ENCODE measurements at places on chromosomes 4 and X. TPM values are rescaled to one million over a fixed set of nuclear protein-coding genes. Genes with fewer than 3 reads are reported as not detected.

DNA sequence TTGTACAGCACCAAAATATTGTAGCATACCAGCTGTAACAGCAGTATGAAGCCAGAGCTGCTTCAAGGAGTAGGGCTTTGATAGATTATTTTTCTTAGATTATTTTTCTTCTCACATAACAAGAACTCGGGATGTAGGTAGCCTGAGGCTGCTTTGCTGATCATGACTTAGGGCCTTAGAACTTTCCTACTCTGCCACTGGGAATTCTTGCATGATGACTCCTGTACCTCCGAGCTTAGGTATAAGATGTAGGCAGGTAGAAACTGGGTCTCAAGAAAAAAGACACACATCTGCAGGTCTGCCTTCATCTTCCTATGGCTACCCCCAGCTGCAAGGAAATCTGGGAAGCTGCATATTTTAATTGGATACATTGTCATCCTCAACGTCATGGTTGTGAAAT lies 115.9 kb upstream of the PNPLA4 start:
- DNase-seq, result no peak

- no peak for DNase-seq
Measured at GRCh38 chr4:86446996-86447395, 87.1 kb upstream of the MAPK10 start.

DNA sequence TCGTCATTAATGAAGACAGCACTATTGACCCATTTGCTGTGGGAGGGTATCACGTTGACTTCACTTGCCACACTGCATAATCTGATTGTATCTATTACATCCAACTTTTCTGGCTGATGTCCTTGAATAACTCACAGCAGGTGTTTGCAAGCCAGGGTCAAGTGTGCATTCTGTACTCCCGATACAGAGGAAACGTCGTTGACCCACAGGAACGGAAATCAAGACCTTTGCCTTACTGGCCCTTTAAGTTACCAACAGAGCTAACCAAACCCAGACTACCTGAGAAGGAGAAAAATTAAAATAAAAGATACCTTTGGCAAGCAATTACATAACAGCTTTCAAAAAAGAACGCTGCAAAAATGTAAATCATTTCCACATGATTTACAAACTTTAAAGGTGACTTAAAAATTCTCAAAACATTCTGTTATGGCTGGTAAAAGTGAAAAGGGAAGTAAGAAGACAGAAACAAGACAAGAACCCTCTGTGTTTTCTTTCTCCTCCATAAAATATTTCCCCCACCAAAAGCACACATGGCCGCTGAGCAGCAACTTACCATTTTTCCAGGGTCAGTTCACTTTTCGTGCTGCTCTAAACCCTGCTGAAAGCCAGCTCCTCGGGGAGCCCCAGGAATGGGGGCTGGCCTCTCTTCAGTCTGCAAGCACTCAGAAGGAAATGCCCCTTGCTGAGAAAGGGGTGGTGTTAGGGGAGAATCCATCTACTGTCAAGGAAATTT lies 6.5 kb upstream of the SHISA3 start:
- DNase-seq, result no peak

GRCh38 chr4:8157496-8157895 lies 1.1 kb downstream of the ABLIM2 start:
- no peak for DNase-seq

- no peak for DNase-seq
Measured at GRCh38 chr4:8188743-8189550, 10.1 kb upstream of the SH3TC1 start.

- no peak for DNase-seq
Measured at GRCh38 chr4:188246488-188246887, 107.2 kb downstream of the TRIML1 start.

- no peak for DNase-seq
Measured at GRCh38 chr4:4899202-4899925, 39.9 kb downstream of the MSX1 start.

- no peak for DNase-seq
Measured at GRCh38 chr4:138845054-138845453, 170.5 kb upstream of the NOCT start.

DNA sequence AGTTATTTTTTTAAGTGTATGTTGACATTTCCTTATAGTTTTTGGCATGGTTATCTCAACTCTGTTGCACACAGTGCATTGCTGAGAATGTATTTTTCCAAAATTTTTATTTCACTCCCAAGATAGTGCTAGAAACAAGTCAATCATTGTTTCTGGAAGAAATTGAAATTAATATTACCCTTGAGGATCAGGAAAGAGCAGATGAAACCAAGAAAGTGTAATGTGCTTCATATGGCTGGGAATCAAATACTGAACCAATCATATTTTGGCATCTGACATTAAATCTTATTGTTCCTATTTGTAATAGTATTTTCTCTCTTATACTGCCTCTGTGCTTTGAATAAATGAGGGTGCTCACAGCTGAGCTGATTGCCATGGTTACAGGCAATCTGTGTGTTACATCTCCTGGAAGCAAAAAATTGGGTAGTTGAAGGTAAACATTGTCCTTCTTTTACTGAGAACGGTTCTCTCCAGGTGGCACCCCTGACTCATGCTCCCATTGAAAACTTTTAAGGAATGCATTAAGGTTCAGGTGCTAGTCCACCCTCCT lies 358.2 kb upstream of the NR3C2 start:
- DNase-seq, result no peak

DNA sequence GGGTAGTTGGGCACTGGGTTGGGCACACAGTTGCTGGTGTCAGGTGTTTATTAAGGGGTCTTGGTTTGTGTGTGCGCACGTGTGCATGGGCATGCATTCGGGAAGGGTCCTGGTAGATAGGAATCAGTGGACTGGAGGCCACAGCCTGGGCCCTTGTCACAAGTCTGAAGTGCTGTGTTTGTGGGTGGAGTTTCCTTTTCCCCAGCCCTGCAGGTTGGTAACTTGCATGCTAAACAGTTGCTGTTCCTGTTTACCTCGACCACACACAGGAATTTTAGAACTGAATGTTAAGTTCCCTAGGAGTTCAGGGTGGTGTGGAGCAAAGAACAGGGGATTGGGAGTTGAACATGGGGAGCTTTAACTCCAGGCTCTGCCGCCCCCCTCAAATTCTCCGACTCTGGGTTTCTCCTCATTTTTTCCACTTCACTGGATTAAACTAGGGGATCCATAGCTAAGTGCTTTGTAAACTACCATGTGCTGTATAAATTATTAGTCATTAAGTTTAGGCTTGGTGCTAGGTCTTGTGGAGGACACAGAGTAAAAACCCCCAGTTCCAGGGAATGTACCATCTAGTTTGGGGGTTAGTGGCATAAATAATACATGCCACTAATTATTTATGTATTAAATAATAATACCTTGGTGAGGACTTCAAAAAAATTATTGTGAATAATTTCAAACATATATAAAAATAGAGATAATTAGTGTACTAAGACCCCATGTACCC lies 49.0 kb downstream of the STARD8 start:
- no peak for DNase-seq

DNA sequence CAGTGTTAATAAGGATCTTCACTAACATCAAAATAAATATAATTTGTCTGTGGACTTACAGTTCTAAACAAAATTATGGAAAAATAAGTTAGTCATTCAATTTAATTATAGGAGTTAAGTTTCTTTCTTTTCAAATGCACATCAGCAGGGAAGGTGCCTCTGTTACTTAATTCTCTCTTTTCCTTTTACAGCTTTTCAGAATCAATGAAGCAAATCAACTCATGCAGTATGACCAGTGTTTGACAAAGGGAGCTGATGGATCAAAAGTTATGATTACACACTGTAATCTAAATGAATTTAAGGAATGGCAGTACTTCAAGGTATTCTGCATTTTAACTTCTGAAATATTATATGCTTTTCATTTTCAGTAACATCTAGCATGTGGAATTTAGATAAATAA lies 15.9 kb downstream of the HMGB2 start:
- no peak for DNase-seq

GRCh38 chrX:2931155-2931554 lies 2.0 kb upstream of the ARSD start:
- DNase-seq, result no peak

GRCh38 chr4:90840291-90840690 lies 713.1 kb downstream of the CCSER1 start:
- DNase-seq, result no peak

- no peak for DNase-seq
Measured at GRCh38 chr4:53309321-53310040, 56.4 kb downstream of the SCFD2 start.

DNA sequence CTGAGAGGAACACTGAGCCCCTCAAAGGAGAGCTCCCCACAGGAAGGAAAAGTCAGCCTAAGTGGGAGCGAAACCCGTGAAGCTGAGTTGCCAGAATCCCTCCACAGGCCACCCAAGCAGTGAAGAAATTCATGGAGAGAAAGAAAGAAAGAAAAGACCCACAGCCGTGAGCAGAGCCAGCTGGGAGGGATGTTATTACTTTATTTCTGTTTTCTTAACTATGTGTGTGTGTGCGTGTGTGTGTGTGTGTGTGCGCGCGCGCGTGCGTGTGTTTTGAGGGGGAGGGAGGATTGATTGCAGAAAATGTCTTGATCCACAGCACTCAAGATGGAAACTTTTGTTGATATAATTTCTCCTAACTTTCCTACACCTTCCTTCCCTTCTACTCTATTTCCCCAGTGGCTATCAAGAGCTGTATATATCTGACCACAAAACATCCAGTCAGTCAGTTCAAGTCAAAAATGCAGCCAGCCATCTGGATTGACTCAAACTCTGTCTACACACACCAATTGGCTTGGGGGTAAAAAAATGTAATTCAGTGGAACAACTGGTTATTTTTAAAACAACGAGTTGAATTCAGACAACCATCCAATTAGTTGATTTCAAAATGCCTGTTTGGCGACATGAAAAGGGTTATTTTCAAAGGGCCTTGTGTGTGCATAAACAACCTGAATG lies 13.8 kb upstream of the GPC3 start:
- DNase-seq, result no peak

- no peak for DNase-seq
Measured at GRCh38 chr4:96558466-96558865, 718.6 kb downstream of the PDHA2 start.

- DNase-seq, result no peak
Measured at GRCh38 chr4:27001398-27002164, 140.9 kb downstream of the STIM2 start.

- no peak for DNase-seq
Measured at GRCh38 chrX:11239230-11239629, 54.0 kb upstream of the AMELX start.

DNA sequence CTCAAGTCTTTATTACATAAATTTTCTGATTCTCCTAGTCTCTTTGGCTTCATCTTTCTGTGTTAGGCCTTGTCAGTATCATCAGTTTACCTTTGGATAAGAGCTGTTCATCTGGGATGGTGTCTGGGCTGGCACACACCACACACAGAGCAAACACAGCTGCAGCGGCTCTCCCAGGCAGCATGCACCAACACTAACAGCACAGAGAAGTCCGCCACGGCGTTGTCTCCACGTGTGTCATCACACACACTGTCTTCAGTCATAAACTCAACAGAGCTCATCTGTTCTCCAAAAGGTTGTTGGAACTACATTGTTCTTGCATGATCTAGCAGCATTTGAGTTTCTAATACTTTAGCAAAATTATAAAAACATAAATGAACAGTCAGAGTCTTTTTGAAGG lies 851.9 kb upstream of the FRG1 start:
- no peak for DNase-seq

DNA sequence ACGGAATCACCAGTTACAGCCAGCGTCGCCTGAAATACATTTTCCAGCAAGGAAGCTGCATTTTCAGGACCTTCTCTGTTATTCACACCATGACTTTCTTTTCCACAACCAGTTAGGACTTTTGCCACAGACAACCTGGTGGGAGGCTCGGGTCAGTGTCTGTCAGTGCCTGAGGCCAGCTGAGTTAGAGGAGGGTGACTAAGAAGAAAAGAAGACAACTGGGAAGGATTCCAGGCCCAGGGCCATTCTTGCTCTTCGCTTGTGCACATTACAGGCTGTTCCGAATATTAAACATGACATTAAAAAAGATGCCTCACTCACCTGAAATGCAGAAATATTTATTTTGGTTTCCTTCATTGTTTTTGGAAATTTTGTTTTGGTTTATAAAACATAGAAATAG lies 21.4 kb upstream of the CENPU start:
- no peak for DNase-seq

DNA sequence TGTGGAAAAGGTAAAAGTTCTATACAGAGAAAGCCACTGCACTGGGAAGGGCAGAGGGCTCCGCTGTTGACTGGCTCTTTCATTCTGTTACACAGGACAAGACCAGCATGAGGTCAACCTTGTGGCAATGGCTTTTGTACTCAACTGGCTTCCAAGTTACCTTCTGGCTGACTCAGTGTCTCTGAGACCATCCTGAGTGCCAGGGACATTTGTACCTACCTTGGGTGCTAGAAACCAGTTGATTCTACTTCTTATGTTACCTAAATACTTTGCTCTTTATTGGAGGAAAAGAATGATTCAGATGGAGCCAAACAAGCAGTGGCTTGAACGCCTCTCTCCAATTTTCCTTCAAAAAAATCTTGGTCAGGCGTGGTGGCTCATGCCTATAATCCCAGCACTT lies 123.2 kb downstream of the RBM47 start:
- no peak for DNase-seq

GRCh38 chr4:119655111-119655837 lies 26.7 kb upstream of the PDE5A start:
- no peak for DNase-seq

GRCh38 chrX:23451266-23451665 lies 116.6 kb downstream of the PTCHD1 start:
- no peak for DNase-seq

DNA sequence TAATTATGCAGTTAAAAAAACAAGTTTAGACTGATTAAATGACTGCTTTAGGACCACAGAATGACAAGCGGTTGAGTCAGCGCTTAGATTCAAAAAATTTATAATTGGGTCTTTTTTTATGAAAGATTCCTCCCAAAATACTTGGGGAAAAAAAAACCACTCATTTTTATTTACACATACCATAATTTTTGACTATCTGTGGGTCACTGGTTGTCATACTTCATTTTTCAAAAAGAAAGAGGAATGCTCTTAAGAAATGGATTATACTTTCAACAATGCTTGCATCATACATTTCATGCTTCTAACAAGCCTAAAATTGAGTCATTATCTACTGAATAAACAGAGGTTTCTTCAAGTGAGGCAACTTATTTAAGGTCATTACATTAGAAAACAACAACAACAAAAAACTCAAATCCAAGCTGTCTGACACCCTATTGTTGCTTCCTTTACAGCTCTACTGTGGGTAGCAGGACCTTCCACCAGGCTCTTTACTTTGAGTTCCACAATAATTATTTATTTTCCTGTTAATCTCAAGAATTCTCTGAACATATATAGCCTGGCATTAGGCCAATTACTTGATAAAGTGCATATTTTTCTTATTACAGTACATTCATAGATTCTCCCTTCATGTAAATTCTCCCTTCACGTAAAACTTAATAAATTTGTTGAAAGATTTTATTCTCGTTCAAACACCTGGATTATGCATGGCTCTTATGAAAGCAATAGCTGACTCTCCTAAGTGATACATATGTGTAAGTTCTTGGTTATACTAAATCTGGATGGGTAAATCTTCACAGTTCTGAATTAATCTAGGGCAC lies 445.5 kb downstream of the PCDH10 start:
- DNase-seq, result no peak

The MAGED4 gene
- 0.35 TPM for total RNA-seq

The PCDH18 gene
- 0.06 TPM for total RNA-seq

The ZNF595 gene
- 11.8 TPM for total RNA-seq

The MAGIX gene
- 1.9 TPM for total RNA-seq

The RPA4 gene
- total RNA-seq, result 0.83 TPM

The TIGD4 gene
- total RNA-seq, result 0.12 TPM

The MSX1 gene
- total RNA-seq, result not detected
